Activated CD4-positive, alpha-beta T cell treated with anti-CD3 and anti-CD28 coated beads for 36 hours (primary cell): ENCODE measurements at places on chromosomes 2 and 18.

DNA sequence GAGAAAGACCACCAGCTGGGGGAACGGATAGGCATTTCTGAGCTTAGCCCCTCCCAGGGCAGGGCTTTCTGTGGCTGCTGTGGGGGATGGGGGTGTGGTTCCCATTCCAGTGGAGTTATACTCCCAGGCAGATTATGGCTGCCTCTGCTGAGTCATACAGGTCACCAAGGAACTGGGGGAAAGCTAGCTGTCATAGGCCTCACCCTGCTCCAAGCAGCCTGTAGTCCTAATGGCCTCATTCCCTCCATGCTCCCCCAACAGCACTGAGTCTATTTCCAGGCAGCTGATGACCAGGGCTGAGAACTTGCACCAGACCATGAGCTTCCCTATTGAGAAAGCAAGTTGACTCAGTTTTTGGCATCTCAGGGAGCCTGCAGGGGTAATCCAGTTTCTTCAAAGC lies 87.1 kb downstream of the GPR39 start:
- no peak for DNase-seq

DNA sequence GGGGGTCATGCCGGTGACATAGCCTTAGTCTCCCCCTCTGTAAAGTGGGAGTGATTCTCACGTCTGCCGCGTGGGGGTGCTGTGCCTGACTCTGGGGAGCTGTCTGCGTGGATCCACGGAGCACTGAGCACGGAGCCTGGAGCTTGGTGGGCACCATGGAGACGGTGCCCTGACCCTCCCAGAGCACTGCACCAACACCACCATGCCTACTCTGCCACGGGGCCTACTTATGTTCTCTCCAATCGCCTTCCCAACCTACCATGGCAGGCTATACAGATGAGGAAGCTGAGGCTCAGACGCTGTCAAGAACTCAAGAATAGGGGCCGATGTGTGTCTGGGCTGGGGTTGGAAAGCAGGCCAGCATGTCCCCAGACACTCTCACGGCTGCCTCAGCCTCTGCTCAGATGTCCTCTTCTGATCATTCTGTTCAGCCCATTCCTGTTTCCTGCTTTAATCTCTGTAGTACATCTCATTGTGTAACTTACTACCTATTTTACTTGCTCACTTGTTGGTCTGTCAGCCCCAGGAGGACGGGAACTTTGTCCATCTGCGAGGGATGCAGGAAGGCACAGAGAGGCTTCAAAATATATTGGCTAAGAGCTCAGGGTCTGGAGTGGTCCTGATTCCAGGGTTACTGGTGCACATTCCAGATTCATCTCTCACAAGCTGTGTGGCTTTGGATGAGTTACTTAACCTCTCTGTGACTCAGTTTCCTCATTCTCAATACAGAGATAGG lies 168.1 kb upstream of the HS6ST1 start:
- no peak for DNase-seq

- no peak for DNase-seq
These were observed 13.6 kb upstream of the CXXC1 start for GRCh38 chr18:50301074-50301473.

- DNase-seq: no peak
These were observed 39.5 kb downstream of the HDAC4 start for GRCh38 chr2:239361311-239361642.

DNA sequence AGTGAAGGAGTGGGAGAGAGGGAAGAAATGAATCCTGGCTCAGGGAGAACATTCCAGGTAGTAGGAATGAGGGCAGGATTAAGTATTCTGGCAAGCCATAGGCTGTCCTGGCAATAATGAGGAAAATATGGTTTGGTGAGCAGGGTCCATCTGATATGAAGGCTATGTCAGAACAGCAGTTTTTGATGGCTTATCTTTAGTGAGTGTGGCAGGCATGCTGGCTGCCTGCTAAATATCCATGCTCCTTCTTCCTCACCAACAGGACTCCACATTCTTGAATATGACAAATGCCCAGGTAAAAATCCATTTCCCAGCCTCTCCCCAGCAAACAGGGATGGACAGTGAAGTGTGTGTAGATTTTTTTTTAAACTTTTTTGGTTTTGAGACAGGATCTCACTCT lies 13.2 kb upstream of the CTIF start:
- DNase-seq: no peak

GRCh38 chr2:1140389-1141003 lies 189.8 kb downstream of the SNTG2 start:
- DNase-seq: peak; percentile 70

DNA sequence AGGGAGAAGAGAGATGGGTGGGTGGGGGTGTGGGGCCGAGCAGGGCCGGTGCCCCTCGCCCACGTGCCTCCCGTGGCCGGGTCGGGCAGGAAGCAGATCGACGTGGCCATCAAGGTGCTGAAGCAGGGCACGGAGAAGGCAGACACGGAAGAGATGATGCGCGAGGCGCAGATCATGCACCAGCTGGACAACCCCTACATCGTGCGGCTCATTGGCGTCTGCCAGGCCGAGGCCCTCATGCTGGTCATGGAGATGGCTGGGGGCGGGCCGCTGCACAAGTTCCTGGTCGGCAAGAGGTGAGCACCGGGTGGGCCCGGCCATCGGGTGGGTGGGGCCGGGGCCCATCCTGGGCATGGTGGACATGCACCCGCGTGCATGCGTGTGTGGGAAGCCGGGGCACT lies 21.8 kb downstream of the ZAP70 start:
- no peak for DNase-seq

- no peak for DNase-seq
These were observed 43.8 kb upstream of the KCNE4 start for GRCh38 chr2:223008162-223008561.

DNA sequence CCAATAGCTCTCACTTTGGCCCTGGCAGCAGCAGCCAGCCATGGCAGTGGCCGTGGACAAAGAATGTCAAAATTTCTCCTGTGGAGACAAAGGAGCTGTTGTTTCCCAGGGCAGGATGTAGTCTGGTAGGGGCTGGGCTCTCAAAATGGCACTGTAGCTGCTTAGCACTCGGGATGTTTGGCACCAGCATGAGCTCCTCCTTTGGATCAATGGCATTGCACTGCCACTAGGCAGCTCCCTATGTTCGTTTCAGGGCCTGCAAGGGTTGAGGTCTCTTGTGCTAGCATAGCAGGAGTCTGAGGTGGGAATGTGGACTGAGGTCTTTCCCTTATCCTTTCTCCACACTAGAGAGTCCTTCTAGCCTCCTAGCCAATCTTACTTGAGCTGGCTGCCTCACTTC lies 948.8 kb upstream of the FAM98A start:
- no peak for DNase-seq

- DNase-seq: no peak
These were observed 34.5 kb downstream of the RAB31 start for GRCh38 chr18:9742524-9743131.

- no peak for DNase-seq
These were observed 432.7 kb upstream of the RAB12 start for GRCh38 chr18:8176554-8176953.

DNA sequence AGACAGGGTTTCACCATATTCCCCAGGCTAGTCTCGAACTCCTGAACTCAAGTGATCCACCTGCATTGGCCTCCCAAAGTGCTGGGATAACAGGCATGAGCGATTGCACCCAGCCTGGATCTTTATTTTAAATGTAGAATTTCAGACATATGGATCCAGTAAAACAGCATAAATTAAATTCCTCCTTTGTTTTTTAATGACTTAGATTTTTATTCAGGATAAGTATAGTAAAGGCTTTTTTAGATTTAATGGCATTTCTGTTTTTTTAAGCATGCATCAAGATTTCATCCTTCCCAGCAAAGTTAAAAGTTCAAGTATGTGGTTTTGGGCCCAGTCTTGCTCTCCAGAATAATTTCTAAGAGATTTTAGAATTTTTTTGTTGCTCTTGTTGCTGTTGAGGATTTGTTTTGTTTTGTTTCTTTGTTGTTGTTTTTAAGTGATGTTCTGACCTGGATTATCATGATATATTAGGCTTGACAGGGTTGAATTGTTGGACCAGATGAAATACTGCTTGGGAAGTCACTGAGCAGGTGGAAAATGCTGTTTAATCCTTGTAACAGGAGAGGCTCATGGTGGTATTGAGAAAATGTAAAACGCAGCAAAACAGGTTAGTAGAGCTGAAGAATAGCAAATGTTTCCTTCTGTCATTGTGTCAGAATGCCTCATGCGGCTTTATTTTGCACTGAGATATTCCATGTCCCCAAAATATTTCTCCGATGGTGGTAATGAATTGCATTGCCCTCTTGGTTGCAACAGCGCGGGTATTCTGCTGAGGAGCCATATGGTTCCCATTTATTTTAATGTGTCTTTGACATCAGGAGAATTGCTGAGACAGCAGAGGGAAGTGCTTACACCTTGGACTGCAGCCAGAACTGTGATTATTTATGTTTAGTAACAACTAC lies 147.9 kb downstream of the GALNT3 start:
- DNase-seq: no peak

DNA sequence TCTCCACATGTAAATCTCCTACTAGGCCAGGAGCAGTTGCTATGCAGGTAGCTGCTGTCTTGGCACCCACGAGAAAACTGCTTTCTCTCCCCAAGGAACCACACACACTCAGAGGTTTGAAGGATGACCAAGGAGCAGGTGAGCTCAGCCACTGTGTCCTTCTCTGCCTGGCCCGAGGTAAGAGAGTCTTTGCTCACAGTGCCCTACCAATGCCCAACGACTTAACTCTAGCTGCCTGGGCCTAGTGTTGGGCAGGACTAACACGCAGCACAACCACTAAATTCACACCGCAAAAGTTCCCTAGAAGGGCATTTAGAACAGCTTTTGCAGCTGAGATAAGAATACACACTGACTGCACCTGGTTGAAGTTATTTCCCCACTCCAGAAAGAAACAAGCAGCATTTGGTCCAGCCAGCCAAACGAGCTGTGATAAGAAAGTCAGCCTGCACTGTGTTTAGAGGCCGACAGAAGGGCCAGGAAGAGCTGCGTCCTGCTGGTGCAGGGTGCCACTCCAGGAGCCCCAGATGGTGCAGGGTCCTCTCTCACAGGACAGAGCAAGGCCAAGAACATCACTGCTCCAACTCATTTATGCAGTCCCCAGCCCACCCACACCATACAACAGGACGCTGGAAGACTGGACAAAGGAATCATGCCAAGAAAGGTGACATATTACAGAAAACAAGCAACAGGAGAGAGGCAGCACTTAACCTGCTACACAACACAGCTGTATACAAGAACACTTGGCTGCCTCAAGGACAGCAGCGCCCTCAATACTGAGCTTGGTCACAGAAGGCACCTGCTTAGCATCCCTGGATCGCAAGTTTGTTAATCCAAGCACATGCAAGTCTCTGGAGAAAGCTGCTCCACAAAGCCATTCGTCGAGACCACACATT lies 12.5 kb downstream of the HDLBP start:
- DNase-seq: no peak

DNA sequence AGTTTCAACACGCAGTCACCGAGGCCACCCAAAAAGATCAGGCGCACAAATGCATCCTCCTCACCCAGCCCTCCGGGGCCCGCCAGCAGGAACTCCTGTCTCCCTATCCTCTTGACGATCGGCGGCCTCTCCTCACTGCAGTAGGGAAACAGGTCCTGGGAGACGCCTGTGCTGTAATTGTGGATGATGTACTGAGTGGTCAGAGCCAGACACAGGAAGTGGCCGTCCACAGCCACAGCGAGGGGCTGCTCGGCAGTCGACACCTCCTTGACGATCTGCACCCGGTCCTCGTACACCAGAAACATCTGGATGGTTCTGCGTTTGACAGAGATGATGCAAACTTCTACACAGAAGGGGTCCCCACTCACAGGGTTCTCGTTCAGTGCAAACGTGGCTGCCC lies 22.0 kb downstream of the TGFBRAP1 start:
- DNase-seq: no peak

- no peak for DNase-seq
These were observed 59.9 kb downstream of the INPP4A start for GRCh38 chr2:98504381-98505109.

- no peak for DNase-seq
These were observed 257.9 kb downstream of the NDUFA10 start for GRCh38 chr2:239767021-239767905.

DNA sequence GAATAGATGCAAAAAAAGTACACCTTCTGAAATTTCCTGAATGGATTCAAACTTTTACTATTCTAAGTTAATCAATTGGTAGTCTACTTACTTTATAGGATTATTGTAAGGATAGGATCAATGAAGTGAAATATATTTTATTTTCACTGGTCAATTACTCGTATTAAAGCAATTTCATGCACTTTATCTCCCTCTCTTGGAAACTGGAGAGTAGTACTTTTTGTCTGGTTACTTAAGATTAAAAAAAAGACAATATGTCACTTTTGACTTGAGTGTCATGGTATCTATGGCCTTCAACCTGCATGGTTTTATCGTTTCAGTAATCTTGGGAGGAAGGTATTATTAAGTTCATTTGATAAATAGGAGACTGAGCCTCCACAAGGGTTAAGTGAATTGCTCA lies 1.0 kb upstream of the KYNU start:
- no peak for DNase-seq

GRCh38 chr18:58866066-58866772 lies 1.5 kb downstream of the ZNF532 start:
- no peak for DNase-seq

GRCh38 chr18:13028869-13029268 lies 37.7 kb downstream of the CEP192 start:
- DNase-seq: no peak
